ENCODE measurements at places on chromosomes 1 and 21.
A peak's percentile ranks its signal among the peaks of the same experiment; 100 is the strongest.

DNA sequence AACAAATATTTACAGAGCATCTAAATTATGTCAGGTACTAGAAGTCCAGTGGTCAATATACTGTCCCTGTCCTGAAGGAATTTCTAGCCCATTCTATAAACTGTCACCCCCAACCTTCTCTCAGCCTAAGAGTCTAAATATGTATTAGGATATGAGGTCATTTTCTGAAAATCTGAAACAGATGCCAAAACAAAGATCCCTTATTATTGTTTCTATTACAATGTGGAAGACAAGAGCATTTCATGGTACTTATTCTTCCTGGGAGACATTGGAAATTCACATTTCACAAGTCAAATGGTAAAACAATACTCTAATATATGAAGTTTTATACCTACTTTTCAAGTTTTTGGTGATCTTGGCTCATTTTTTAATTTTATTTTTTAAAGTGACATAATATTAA is 2.6 kb downstream of the CLCA1 start:
- peak; percentile 23 for DNase-seq

DNA sequence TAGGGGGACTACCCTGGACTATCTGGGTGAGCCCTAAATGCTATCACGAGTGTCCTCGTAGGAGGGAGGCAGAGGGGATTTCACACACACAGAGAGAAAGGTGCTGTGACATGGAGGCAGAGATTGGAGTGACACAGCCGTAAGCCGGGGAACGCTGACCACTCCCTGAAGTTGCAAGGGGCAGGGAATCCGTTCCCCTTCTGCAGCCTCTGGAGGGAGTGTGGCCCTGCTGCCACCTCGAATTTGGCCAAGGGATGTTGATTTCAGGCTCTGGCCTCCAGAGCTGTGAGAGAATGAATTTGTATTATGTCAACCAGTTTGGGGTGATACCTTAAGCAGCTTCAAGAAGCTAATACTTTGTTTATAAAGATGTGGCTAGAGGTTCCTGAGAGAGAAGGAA is 137.7 kb downstream of the ACTL8 start:
- no peak for DNase-seq

DNA sequence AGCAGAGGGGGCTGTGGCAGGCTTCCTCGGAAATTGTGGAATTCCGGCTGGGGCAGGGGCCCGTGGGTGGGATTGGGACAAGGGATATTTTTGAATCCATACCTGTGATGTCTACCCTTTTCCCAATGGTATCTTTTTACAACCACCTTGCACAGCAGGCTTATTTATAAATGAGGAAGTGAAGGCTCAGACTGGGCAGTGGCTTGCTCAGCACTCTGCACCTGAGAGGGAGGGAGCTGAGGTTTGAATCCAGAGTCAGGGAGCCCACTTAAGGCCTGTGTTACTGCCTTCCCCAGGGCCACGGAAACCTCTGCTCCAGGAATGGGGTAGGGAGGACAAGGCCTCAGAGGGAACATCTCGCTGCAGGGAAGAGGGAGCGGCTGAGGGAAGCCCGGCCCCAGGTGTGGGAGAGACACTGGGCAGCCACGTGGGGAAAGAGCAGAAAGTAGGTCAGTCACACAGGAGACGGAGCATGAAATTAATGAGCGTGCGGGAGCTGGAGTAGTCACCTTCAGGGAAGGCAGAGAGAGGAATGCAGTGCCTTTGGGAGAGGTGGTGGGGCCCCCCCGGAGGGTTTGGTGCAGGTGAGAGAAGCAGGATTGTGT is 35.4 kb upstream of the SCMH1 start:
- DNase-seq = no peak

DNA sequence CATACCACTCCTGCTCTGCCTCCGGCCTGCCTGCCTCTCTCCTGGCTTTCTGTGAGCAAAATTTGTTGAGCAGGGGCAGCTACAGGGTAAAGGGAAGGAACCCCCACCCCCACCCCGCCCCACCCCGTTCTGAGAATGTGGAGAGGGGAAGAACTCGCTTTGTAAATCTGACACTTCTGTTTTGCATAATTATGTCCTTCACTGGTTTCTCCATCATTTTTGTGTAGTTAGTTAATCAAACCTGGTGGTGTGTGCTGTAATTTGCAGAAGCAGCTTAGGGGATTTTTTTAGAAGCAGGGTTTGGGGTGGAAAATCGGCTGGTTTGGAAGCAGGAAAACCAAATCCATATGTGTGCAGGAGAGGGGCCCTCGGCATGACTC is 58.1 kb upstream of the TMEM51 start:
- no peak for DNase-seq

- no peak for DNase-seq
Observed at GRCh38 chr1:47189844-47190508, at the start of gene PDZK1IP1. TSS of gene PDZK1IP1 (minus strand) at chr1:47190036. CDS start at chr1:47189932, 104 bp downstream.

- no peak for DNase-seq
Observed at GRCh38 chr1:244083383-244083943, 32.4 kb downstream of the ZBTB18 start.

DNA sequence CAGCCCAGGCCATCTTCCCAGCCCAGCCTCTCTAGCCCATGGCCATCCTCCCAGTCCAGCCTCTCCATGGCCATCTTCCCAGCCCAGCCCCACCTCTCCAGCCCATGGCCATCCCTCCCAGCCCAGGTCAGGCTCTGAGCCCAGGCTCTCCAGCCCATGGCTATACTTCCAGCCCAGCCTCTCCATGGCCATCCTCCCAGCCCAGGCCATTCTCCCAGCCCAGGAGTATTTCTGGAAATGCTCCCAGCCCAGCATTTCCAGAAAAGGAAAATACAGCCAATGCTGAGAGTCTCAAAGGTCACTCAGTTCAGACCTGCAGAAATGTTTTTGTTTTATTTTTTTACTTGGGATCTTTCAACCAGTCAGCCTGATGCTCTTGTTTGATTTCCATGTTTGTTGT is 70.0 kb upstream of the ZNF281 start:
- peak; percentile 24 for DNase-seq

DNA sequence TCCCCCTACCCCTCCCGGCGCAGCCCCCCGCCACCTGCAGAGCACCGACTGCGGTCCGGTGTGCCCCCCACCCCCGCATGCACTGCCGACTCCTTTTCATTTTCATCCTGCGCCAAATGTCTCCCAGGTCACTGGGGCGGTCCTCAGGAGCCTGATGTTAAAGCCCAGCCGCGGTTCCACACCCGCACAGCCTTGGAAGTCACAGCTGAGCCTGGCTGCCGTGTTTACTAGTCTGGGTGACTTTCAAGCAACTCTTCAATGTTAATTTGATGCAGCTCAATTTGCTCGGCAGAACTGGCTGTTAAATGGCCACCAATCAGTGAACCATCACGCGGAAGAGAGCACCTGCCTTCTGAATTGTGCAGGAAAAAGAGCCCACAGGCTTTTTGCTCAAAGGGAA is 27.2 kb downstream of the THAP3 start:
- DNase-seq = no peak

GRCh38 chr21:45122432-45123132 is 48.2 kb downstream of the ADARB1 start:
- no peak for DNase-seq

DNA sequence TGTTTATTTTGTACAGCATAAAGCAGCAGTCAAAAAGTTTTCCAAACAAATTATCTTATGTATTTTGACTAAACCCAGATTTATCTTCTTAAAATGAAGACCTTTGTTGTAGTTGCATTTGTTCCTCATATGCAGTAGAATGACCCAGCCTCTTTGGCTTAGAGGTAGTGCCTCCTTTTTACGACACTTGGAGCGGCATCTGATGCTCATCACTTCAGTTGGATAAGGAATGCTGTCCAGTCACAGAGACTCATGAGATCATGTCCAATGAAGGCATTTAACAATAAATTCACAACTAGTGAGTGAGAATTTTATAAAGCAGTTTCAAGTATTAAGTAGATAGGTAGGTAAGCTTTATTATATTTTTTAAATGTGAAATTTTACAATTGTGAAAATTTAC is 35.2 kb downstream of the PTPRC start:
- DNase-seq = no peak
